T-helper 9 cell (primary cell): ENCODE measurements at places on chromosomes 7 and 10.

DNA sequence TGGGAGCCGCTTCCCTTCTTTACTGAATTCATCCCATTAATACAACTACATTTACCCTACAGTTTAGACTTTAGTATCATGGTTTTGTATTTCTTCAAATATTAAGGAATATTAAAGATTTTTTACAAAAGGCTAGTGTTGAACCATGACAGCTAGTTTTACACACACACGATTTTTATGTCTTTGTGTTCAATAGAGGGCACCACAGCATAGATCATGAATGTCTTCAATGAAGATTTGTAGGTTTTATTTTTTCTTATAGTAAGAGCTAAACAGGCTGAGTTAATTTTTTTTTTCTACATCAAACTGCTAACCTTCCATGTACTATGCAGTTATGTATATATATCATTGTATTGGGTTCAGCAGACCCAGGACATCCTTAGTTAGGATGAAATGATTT is 76.9 kb downstream of the SNX10 start:
- no peak for DNase-seq

GRCh38 chr10:114571316-114571999 is 86.6 kb downstream of the ABLIM1 start:
- no peak for DNase-seq

DNA sequence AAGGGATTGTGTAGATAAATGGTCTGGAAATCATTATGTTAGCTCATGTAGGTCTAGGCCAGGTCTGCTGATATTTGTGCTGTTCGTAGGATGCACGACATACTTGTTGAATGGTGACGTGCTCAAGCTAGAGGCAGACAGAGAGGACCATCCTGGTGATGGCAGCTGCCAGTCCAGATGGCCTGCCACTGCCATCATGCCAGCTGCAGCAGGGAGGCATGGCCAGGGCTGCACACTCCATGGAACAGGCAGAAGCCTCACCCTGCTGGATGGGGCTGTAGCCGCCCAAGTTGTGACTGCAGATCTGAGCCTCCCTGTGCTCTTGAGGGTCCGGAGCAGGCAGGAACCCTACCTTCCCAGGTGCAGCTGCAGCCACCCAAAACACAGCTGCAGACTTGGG is 80.3 kb downstream of the SPDYE5 start:
- no peak for DNase-seq

DNA sequence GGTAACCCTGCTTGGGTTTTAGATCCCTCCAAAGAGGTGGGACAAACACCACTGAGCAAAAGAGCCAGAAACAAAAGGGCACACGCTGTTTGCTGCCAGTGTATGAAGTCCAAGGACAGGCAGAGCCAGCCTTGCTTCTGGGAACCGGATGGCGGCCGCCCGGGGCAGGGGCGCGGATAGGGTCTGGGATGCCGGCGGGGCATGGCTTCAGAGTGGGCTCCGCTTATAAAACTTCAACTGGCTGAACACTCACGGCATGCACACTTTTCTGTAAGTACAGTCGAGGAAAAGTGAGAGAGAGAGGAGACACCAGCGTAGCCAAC is 62.6 kb downstream of the ASB13 start:
- DNase-seq = no peak

GRCh38 chr10:24406809-24407483 is 198.0 kb downstream of the KIAA1217 start:
- DNase-seq = no peak

GRCh38 chr7:155119801-155120382 is 49.8 kb downstream of the HTR5A start:
- DNase-seq = no peak

GRCh38 chr7:95088536-95089215 is 181.3 kb downstream of the PPP1R9A start:
- DNase-seq = no peak

GRCh38 chr7:107291434-107291833 is 122.6 kb downstream of the HBP1 start:
- no peak for DNase-seq

GRCh38 chr7:106124186-106124585 is 12.1 kb upstream of the SYPL1 start:
- no peak for DNase-seq

- no peak for DNase-seq
These were observed 951 bp downstream of the ELOVL3 start for GRCh38 chr10:102227050-102227449.

GRCh38 chr7:5387711-5388245 is 35.9 kb downstream of the TNRC18 start:
- no peak for DNase-seq

- DNase-seq = no peak
These were observed 273.7 kb upstream of the KLF14 start for GRCh38 chr7:131007439-131008330.

DNA sequence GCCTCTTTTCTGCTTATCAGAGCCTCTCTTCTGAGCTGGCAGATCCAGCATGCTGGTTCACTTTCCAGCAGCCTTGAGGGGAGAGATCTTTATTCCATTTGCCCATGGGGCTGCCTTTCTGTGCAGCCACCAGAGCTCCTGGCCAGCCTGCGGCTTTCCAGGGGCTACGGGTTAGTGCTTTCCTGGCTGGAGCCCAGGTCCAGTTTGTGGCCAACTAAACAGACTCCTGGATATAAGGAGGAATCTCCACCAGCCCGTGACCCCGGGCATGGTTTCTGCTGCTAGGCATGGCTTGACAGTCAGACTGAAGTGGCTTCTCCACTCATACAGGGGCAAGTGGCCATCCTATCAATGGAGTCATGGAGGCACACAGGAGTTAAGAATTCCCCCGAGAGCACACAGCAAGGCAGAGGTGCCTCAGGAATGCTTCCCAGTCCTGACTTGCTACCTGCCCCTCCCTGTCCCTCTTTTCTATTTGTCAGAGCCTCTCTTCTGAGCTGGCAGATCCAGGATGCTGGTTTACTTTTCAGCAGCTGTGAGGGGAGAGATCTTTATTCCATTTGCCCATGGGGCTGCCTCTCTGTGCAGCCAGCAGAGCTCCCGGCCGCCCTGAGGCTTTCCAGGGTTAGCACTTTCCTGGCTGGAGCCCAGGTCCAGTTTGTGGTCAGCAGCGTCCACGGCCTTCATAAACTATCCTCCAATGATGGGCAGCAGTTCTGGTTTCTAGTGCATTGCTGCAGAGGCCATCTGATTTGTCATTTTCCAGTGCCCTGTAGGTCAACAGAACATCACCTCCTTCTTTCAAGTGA is 35.9 kb downstream of the TSPAN15 start:
- DNase-seq = no peak

DNA sequence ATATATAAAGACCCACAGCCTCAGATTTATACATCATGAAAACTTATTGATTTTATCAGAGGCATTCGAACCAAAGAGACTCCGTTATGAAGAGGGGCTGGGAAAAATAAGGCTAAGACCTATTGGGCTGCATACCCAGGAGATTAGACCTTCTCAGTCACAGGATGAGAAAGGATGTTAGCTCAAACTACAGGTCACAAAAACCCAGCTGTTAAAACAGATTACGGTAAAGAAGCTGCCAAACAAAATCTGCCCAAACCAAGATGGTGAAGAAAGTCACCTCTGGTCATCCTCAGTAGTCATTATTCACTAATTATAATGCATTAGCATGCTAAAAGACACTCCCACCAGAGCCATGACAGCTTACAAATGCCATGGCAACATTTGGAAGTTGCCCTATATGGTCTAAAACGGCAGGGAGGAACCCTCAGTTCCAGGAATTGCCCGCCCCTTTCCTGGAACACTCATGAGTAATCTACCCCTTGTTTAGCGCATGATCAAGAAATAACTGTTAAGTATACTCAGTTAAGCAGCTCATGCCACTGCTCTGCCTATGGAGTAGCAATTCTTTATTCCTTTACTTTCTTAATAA is 362.5 kb upstream of the PCDH15 start:
- DNase-seq = no peak

- DNase-seq = no peak
These were observed 50.0 kb downstream of the PRPF18 start for GRCh38 chr10:13636776-13637175.

DNA sequence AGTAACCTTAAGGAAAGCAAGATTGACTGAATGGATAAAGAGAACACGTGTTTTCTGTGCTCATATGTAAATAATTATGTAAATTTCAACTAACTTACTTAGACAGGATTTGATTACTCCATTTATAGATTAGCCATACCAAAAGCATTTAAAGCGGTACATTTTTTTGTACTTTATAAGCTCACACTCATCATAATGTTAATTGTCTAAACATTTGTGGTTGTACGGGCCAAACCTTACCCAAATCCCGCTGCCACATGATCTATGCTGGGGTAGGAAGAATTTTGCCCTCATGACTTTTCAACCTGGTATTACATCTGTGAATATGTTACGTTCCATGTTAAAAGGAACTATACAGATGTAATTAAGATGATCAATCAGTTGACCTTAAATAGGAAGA is 29.1 kb downstream of the MKX start:
- no peak for DNase-seq

- no peak for DNase-seq
These were observed 148.4 kb upstream of the KLF14 start for GRCh38 chr7:130882396-130882795.

DNA sequence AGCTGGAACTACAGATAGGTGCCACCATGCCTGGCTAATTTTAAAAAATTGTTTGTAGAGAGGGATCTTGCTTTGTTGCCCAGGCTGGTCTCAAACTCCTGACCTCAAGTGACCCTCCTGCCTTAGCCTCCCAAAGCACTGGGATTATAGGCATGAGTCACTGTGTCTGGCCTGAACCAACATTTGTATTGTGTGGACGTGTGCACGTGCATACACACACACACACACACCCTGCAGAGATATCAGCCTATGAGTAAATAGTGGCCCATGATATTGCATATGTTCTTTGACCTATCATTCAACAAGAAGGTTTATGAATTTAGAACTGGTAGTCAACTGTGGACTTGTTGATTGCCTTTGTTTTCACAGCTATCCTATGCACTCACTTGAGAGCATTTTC is 161.6 kb downstream of the BAMBI start:
- DNase-seq = no peak

- no peak for DNase-seq
These were observed 17.7 kb downstream of the CPA5 start for GRCh38 chr7:130362251-130362816.

DNA sequence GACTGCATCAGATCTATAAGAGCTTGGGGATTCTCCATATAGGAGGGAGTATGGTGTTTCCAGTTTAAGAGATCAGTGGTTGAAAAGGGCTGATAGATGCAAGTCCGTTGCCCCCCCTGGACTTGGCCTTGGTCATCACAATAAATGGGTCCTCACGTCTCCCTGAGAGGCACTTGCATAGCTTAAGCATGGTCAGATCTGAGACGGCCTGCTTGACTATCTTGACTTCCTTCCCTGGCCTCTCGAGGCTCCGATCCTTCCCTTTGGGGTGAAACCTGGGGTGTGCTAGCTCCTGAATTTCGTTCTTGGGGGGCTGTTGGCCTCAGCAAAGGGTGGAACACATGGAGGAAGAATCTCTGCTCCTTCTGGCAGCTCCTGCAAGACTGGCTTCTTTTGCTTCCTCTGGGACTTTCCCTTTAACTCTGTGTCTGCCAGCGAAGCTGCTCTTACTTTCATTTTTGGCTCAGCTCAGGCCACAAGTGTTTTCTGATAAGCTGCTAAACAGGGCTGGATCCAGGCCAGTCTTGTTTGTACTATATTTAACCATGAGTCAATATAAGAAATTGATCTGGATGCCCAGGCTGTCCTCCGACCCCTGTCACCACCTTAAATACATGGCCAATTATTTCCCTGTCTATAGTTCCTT is 11.2 kb upstream of the ZNF485 start:
- no peak for DNase-seq

GRCh38 chr10:8356283-8356682 is 301.8 kb downstream of the GATA3 start:
- DNase-seq = no peak

- DNase-seq = no peak
These were observed 54.0 kb downstream of the DOCK4 start for GRCh38 chr7:112152186-112152585.

- no peak for DNase-seq
These were observed 278.5 kb upstream of the KLF14 start for GRCh38 chr7:131012477-131013031.

DNA sequence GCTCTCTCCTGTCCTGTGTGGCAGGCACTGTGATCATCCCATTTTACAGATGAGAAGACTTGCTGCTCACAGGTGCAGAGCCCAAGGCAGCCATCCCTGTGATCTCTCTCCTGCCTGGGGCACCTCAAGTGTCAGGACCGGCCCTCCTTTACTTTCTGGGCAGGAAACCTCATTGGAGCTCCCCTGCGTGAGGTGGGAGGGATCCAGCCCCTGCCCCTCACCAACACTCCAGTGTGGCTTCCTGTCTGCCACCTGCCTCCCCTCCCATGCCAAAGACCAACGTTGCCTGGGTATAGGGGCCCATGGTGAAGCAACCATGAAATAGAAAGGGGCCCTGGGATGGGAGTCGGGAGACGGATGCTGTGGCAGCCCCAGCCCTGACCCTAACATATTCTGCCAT is 91.2 kb upstream of the MYL10 start:
- no peak for DNase-seq

DNA sequence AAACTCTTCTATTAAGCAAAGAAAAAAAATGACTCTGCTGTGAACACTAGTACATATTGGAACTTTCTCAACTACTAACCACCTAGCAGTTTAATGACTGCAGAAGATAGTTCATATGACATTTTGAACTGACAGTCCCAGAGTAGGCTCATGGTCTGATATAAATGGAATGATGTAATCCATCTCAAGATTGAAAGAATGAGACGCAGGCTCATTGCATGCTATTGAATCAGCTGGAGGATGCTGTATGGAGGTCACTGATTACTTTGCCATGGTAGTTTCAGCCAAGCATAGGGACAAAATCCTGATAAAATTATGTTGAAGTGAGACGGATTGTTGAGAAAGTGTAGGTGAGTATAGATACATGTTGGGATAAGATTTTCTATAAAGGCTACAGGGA is 217.6 kb upstream of the SEMA3E start:
- DNase-seq = no peak

GRCh38 chr7:117130262-117130661 is 177.0 kb downstream of the ST7 start:
- no peak for DNase-seq

DNA sequence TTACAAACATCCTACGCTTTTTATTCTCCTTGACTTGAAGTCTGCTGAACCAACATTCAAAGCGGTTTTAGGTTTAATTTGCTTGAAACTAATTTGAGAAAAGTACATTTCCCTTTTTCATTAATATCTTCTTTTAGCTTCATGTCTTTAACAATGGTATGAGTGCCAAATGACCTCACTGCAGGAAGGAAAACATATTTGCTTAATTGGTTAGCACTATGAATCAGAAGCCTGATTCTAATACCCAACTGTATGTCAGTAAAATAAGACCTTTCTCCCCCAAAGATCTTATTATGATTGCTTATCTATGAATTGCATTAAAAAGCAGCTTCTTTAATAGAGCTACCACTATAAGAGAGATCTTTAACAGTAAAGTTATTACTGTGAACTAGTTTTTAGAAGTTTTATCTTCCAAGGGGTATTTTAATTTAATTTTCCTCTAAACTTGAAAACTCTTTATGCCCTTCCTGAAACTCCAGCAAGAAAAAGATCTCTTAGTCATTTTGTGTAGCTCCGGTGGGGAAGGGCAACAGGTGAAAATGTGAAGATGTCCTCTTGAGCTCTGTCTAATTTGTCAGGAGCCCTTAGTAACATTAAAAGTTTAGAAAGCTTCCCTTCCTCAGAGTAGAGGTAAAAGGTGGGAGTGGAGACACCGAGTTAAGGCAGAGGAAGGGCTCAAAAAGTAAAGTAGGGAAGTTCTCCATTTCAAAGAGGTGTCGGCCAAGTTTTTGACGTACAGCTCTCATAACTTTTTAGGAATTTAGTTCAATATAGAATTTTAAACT is 6.1 kb downstream of the COL1A2 start:
- no peak for DNase-seq

GRCh38 chr10:70233939-70234300 is 691 bp upstream of the PPA1 start:
- DNase-seq = no peak

GRCh38 chr7:30323006-30323355 is 38.6 kb downstream of the ZNRF2 start:
- DNase-seq = no peak
